Ureter (tissue), 1 donor: ENCODE measurements at places on chromosomes 4 and X.

DNA sequence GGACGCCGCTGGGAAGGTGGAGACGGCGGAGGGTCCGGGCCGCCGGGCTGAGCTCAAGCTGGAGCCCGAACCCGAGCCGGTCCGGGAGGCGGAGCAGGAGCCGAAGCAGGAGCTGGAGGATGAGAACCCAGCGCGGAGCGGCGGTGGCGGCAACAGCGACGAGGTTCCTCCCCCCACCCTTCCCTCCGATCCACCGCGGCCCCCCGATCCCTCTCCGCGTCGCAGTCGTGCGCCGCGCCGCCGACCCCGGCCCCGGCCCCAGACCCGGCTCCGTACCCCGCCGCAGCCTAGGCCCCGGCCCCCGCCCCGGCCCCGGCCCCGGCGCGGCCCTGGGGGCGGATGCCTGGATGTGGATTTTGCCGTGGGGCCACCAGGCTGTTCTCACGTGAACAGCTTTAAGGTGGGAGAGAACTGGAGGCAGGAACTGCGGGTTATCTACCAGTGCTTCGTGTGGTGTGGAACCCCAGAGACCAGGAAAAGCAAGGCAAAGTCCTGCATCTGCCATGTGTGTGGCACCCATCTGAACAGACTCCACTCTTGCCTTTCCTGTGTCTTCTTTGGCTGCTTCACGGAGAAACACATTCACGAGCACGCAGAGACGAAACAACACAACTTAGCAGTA lies 483 bp downstream of the USP27X start:
- DNase-seq: no peak

GRCh38 chr4:10129196-10130177 lies 12.9 kb upstream of the WDR1 start:
- no peak for DNase-seq

- no peak for DNase-seq
These were observed 29.4 kb downstream of the TBCK start for GRCh38 chr4:106286611-106287010.

DNA sequence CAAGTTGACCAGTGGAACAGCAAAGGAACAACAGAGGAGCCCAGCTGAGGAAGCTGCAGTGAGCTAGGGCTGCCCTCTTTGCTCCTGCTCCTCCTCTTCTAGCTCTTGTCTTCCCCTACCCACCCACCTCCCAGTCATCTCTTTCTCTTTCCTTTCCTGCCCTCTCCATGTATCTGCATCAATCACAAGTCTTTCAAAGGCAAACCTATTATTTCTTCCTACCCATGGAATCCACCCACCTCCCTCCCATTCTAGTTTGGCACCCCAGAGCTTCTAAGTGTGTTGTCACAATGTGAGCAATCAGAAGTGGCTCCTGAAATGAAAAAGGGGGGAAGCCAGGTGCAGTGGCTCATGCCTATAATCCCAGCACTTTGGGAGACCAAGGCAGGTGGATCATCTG lies 69.3 kb downstream of the TSC22D3 start:
- peak; percentile 19 for DNase-seq

GRCh38 chr4:155001251-155001650 lies 207.2 kb upstream of the NPY2R start:
- no peak for DNase-seq

DNA sequence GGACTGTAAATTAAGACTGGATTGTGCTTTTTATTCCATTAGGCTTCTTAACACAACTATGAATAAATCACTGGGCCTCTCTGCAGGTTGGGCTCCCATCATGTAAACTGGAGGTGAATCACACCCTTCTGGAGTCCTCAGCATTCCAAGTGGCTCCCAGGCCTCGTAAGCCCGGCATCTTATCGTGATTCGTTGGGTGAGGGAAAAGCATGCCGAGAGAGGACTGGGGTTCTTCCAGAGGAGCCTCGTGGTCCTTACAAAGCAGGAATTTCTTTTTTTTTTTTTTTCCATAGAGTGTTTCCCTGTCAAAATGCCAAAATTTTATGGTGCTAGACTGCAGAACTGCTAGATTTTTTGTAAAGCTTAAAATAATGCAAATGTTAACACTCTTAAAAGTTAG lies 20.0 kb downstream of the CLDN22 start:
- DNase-seq: no peak

DNA sequence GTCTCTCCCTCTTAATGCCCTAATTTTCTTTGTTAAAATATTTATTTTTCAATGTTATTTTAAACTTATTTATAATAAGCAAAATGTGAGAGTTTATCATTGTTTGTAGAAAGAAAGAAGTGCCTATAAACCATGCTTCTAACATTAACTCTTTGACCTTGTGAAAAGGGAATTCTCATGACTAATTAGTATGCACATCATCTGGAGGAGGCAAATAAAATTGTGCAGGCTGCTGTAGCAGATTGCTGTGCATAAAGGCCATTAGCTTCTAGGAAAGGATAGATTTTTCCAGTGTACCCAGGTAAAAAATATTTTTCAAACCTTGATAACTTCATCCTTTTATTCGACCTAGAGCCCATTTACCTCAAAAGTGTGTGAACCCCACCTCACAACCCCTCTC lies 84.6 kb upstream of the GUCY1A1 start:
- no peak for DNase-seq

GRCh38 chrX:19554786-19555185 lies 39.5 kb upstream of the MAP3K15 start:
- no peak for DNase-seq

GRCh38 chr4:172055498-172055897 lies 242.3 kb downstream of the GALNTL6 start:
- no peak for DNase-seq

DNA sequence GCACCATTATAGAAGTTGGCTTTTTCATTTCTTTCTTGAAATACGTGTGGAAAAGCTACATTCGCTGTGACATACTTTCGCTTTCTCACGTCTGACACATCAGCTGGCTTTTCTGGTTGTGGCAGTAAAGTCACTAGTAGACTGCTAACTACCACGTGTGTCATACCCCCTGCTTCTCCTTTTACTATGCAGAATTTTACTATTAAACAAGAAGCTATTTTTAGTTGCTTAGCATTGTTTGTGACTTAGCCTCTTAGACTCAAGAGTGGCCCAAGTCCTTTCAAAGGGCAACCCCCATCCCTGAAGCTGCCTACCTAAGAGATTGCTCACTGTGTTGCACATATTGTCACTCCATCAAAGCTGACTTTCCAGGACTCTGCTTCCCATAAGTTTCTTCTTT lies 2.1 kb upstream of the IL2 start:
- DNase-seq: no peak

- peak; percentile 67 for DNase-seq
These were observed 7.2 kb upstream of the MAGIX start for GRCh38 chrX:49155243-49155899.

DNA sequence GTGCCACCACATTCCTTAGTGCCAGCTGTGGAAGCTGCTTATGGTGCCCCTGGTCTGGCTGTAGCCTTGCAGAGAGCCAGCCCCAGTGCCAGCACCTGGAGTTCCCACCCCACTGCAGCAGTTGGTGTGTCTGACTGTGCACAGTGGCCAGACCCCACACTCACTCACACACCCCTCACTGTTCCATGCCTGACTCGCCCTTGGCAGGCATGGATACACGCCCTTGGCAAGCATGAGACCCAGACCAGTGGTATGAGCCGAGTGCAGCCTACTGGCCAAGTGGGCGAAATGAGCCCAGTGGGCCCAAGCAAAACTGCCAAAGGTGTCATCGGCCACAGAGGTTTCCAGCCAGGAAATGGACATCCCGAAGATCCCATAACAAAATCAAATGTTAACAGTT lies 27.4 kb downstream of the NAA11 start:
- no peak for DNase-seq

DNA sequence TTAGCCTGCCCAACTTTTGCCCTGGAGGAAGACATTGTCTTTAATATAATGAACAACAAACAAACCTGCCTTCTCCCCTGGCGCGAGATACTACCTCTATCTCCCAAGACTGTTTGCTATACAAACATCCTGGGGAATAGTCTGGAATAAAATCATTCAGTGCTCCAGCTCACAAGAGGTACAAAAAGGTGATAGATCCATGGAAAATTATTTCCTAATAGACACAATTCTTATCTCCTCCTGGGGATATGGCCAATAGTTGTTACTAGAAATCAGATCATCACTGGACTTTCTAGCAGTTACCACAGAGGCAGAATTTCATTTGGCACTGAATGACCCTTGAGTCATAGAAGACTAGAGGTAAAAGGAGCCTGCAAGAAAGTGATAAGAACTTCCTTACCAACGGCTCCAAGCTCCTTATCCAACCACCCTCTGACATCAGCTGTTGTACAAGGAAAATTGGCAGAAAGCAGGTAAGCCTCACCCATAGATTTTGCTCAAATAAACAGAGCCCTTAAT lies 38.1 kb downstream of the MID1 start:
- no peak for DNase-seq

GRCh38 chr4:169741569-169741968 lies 16.2 kb downstream of the HPF1 start:
- DNase-seq: no peak

GRCh38 chr4:101793397-101793796 lies 2.9 kb downstream of the BANK1 start:
- DNase-seq: no peak

DNA sequence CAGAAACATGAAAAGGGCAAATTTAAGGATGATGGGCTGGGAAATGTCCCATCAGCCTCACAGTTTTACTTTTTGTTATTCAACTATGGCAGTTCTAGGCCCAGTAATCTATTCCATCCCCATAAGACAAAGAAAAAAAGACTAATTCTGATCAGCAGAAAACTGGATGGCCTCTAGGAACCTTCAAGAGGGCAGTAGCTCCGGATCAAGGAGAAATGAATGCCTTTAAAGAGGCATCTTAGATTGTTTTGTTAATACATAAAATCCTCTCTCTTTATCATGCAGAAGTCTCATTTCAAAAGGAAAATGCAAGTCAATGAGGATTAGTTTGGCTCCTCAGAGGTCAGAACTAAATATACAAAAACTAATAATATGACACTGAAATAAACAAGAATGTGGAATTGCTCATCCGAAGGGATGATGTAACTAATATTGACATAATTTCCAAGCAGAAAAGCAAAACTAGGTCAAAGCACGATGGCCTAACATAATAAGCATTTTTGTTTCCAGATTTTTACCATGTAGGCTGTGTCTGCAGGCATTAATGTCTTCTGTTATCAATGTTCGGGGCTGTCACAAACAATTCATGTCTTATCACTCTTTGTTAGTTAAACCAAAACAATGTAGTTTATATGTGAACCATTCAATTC lies 8.8 kb downstream of the MID1 start:
- DNase-seq: no peak

DNA sequence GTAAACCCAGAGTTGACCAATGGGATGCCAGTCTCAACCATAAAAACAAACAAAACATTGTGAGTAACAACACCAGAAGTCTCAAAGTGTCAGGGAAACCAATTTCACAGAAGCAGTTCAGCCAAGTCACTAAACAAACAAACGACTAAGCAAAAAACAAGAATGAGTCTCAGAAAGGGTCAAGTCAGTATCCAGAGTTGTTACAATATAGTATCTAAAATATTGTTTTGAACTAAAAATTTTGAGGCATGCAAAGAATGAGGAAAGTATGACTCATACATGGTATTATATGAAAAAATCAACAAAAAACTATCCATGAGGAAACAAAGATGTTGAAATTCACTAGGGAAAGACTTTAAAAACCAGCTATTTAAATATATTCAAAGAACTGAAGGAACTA lies 70.6 kb downstream of the AR start:
- no peak for DNase-seq

DNA sequence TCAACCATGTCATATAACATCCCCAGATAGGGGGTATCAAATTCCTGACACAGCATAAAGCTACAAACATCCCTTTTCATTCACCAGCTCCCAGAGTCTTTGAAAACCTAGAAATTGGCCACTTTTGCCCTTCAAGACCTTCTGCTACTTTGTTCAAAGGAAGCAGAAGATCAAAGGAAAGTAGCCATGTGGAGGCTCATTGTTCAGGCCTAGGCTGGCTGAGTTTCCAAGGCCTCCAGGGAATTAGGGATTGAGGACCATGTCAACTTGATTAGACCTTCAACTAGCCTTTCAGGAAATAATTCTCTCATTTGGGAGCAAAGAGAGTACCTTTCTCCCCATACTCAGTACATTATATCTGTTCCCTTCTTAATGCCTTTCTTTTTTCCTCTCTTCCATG lies 66.8 kb upstream of the ATXN3L start:
- DNase-seq: no peak

GRCh38 chrX:22193851-22194659 lies 78.7 kb upstream of the CBLL2 start:
- DNase-seq: no peak
